NCI-H1694 (cell line): ENCODE measurements at places on chromosomes 7 and 10.

GRCh38 chr7:139737221-139738100 lies 40.3 kb downstream of the HIPK2 start:
- DNase-seq, result no peak

- DNase-seq, result no peak
Observed at GRCh38 chr7:36684954-36685353, 39.3 kb downstream of the AOAH start.

DNA sequence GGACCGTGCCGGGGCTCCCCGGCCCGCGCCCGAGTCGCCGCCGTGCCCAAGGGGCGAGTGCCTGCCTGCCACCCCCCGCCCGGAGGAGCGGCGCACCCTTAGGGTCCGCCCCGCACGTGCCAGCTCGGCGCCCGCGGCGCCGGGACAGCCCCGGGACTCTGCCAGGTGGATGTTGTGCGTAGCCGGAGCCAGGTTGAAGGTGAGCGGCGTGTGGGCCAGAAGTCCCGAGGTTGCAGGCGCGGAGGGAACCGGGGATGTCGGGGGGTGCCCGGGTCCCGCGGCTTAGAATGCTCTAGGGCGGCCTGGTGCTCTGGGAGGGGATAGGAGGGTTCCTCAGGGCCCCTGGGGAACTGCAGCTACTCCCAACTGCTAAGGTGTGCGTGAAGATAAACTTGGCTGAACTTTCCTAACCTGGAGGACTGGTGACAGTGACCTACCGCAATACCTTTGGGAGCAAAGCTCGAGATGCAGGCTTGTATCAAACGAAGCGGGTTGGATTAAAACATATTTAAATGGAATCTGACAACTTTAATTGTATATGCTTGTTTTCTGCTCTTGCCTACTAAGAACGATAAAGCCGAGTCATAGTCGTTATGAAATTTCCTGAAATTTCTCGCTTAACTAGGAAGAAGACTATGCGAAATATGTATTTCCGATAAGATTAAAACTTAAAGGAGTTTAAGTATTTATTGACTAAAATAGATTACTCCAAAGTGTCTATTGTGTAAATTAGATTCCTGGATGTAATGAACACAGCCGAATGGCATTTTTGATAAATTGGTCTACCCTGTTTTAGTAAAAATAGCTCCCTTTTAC lies at the start of gene CUX1:
Gene CUX1, plus strand, starts transcription at position 156 of the 816 bp plus-strand sequence. Its CDS starts 14 bp downstream, at position 170.
- DNase-seq, result no peak

GRCh38 chr10:61110188-61110844 lies 166.3 kb upstream of the RHOBTB1 start:
- no peak for DNase-seq

DNA sequence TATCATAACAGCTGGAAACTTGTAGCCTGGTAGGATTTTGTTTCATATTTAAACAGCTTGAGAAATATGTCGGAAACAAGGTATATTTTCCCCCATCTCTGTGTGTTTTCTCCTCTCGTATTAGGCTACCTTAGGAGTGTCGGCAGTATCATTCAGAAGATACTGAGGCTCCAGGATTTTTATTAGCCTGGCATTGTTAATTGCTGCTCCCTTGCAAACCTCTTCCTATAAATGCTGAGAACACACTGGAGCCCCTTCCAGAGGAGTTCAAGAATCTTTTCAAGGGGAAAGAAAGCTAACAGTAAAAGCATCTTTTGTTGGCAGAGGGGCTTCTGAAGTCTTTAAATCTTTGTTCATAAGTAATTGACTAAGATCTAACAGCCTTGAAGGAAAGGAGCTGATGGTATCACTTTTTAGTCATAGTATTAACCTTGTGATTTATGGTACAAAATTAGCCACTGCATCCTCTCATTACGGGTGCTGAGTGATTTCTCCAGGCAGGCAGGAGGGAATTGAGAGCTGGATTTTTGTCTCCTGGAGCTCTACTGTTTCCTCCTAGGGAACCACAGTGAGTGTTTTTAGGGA lies 998.7 kb downstream of the LRMDA start:
- DNase-seq, result no peak

GRCh38 chr7:31782411-31782991 lies 95.5 kb downstream of the PPP1R17 start:
- peak; percentile 86 for DNase-seq

- no peak for DNase-seq
Observed at GRCh38 chr7:2920956-2921652, 77.0 kb upstream of the GNA12 start.

- no peak for DNase-seq
Observed at GRCh38 chr7:142546452-142546851, 202.8 kb upstream of the PRSS1 start.

DNA sequence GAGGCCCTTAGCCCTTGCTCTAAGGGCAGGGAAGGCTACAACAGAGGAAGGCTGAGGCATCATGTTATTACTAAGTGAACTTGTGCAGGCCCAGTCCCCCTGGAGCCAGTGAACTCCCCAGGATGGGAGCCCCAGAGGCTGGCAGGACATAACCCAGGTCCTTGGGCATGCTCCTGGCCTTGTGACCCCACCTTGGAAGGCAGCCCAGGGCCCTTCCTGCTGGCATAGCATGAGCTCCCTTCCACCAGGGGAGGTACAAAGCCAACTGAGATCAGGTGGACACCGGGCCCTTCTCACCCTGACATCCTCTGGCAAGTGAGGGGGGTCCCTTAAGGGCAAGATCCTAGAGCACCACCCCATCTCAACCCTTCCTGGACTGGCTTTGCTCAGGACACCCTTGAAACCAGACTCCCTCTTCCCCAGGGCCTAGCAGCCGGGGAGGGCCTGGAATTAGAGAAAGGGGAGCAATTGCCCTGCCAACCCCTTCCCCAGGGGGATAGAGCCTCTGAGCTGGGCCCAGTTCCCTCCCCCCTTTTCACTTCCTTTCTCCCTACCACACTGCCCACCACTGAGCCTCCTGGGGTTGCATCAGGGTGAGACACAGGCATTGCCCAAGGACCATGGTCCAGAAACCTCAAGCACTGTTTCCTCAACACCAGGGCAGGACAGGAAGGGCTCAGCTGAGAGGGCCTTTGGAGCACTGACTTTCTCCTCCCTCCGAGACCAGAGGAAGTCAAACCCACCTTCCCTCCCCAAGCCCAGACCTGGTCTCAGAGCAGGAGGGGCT lies 1.8 kb upstream of the VSIR start:
- no peak for DNase-seq

- no peak for DNase-seq
Observed at GRCh38 chr7:47284691-47285635, 296.9 kb downstream of the TNS3 start.

GRCh38 chr7:90345595-90346335 lies 751 bp upstream of the GTPBP10 start:
- DNase-seq, result no peak

- no peak for DNase-seq
Observed at GRCh38 chr10:14953424-14954000, 384 bp downstream of the DCLRE1C start.

GRCh38 chr10:61608255-61609033 lies 54.3 kb upstream of the CABCOCO1 start:
- DNase-seq, result no peak

DNA sequence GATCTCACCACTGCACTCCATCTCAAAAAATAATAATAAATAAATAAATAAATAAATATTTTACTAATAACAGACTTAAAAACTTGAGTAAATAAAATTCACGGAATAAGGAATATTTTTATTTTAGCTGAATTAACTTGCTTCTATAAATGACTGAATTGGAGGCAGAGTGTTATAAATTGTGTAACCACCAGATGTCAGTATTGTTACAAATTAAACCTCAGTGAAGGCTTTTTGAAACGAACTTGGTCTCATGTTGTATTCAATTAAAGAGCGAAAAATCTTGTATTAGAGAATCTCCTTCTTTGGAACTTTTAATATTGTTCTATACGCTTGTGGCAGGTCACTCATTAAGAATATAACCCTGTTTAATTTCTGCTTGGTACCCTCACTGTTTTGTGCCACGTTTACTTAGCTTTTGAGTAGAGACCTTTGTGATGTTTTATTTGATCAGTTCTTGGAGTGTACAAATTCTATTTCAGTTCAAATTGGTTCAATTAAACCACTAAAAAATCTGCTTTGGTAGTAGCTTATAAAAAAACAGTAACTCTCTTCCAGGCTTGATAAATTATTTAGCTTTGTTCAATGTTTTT lies 45.6 kb upstream of the SCIN start:
- DNase-seq, result peak; percentile 35

DNA sequence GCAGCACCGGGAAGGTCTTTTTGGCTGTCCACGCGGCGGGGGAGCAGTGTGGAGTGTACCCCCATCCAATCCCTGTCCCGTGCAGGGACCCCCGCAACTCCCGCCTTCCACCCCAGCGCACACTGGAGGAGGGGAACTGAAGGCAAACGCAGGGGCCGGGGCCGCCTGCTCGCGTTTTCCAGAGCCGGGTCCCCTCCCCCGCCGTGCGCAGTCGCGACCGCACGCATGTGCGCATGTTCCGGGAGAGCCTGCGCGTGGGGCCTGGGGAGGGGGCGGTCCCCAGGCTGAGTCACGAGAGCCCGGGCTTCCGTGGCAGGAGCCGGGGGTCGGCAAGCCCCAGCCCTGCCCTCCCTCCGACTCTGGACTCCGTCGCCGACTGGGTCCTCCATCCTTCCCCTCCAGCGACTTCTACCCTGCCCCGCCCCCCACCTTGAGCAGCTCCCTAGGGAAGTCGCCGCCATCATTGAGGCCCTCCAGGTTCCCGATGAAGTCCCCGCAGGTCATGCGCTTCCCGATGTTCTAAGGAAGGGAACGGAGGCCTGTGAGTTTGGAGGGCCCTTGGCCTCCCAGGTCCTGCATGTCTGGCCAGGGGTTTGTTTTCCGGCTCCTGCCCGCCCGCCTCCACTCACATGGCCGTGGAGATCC lies 8.0 kb downstream of the PSD start:
- no peak for DNase-seq

DNA sequence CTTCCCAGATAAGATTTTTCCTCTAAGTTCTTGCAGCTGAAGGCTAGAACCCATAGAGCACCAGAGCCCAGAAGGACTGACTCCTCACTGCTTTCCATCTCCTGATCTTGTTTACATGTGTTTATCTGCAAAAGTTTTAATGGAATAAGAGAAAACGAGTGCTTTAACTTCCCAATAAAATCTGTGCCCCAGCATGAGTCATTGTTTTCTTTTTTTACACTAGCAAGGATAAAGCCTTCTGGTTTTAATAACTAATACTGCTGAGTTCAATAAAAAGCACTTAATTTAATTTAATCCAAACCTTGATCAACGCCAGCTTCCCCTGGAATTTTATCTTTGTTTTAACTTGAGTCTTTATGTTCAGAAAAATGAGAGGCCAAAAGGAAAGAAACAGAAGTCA lies 227.6 kb downstream of the HPSE2 start:
- no peak for DNase-seq

DNA sequence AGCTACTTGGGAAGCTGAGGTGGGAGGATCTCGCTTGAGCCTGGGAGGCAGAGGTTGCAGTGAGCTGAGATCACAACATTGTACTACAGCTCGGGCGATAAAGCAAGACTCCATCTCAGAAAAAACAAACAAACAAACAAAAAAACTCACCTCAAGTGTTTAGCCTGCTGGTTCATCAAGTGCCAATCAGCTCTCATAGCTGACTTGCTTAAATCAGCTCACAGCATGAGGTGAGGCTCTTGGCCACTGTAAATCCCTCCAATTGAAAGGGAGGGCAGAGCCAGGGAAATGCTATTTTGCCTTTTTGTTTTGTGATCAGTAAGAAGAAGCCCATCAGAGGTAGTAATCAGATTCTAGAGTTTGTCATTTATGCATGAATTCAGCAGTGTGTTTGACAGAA lies 112.3 kb downstream of the RAB11FIP2 start:
- DNase-seq, result no peak

DNA sequence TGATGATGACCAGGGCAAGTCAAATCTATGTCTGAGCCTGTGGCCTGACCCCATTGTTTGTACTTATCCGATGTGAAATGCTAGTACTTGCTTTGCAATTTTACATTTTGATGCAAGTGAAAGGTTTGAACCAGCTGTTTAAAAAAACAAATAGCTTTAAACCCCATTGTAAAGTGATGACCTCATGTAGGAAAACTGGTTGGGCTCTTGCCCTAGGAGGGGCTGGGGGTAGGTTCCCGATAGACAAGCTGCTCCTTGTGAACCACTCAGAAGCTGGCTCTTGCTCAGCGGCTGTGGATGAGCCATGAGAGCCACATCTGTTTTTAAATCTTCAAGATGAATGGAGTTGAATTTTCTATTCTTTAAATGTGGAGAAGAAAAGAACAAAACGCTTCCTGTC lies 185.3 kb downstream of the WDR11 start:
- no peak for DNase-seq

DNA sequence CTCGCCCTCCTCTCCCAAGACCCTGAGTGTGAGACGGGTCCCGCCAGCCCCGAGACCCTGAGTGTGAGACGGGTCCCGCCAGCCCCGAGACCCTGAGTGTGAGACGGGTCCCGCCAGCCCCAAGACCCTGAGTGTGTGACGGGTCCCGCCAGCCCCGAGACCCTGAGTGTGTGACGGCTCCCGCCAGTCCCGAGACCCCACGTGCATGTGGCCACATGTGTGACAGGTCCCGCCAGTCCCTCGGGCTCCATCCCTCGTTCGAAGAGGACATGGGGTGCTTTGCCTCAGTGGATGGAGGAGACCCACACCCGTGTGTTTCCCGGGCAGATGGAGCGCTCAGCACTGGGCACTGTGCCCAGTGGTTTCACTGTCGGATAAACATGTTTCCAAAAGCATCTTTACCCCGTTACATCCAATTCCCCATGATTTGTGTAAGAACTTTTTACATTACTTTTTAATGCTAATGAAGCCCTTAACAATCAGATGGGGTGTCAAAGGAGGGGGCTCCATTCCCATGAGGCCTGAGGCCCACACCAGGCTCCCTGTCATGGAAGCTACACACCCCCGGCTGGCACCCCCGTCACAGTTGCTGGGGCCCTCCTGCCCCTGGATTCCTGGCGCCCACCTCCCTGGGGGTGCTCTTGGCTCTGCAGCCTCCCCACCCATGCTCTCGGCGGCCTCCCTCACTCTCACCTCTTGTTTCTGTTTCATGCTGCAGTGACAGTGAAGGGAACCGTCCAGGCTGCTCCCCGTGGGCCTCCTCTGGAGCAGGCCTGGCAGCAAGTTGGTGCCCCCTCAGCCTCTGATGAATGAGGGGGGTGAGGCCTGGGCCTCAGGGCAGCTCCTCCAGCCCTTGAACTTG lies 48.5 kb upstream of the CFAP46 start:
- DNase-seq, result peak; percentile 19

GRCh38 chr10:132366499-132366898 lies 30.5 kb upstream of the PWWP2B start:
- no peak for DNase-seq

DNA sequence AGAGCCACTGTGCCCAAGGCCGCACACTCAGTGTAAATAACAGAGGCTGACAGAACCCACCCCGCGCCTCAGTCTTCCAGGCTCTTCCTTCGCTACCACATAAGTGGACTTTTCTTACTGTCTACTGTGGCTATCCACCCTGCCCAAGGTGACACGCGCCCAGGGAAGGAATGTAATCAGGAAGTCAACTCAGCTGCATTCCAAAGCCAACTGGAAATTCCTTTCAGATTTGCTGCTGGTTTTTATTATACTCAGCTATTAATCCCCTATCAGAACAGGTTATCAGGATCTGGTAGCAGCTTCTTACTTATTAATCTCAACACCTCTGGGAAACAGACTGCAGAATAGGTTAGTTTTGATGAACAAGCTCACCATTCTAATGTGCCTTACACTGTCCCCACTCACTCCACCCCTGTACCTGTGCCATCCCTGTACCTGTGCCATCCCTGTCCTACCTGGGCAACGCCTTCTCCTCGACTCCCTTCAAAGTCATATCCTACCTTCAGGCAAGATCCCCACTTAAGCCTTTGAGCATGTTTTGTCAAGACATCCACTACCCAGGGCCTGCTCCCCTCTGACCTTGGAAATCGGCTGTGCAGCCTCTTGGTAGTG lies 90.7 kb downstream of the NHLRC2 start:
- DNase-seq, result no peak

GRCh38 chr10:117622471-117623184 lies 80.1 kb downstream of the EMX2 start:
- no peak for DNase-seq
